ENCODE measurements at places on chromosomes 2 and 18.

- DNase-seq: no peak
Measured at GRCh38 chr2:215728504-215729065, 284.8 kb downstream of the MREG start.

DNA sequence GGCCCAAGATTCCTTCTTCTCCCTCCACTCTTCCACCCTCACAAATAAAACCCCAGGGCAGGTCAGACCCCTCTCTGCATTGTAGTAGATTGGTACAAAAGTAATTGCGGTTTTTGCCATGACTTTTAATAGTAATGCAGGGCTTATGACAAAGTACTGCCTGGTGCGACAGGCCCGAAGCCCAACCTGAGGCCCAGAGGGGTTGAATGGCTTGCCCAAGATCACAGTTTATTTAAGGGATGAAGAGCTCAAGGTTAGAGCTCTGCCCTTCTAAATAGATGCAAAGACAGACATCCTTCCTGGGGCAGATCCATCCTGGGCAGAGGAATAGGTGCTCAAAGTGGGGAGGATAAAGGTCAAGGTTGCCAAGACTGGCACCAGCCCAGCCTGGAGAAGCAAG, 899 bp upstream of the PSTPIP2 start:
- no peak for DNase-seq

DNA sequence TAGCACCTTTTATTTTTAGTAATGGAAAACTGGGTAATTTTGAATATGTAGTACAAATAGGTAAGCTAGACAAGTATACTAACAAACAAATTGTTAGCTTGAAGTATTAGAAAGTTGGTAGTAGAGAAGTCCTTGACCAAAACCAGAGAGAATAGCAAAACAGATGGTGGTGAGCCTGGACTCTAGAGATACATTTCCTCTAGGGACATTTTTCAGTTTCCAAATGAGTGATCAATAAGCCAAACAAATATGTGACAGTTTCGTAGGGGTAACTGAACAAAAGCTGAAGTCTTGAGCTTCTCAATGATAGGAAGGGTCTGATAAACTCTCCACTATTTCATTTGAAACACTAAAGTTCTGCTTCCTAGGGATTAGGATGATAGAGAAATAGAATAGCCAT, 692.0 kb upstream of the FAM98A start:
- no peak for DNase-seq

DNA sequence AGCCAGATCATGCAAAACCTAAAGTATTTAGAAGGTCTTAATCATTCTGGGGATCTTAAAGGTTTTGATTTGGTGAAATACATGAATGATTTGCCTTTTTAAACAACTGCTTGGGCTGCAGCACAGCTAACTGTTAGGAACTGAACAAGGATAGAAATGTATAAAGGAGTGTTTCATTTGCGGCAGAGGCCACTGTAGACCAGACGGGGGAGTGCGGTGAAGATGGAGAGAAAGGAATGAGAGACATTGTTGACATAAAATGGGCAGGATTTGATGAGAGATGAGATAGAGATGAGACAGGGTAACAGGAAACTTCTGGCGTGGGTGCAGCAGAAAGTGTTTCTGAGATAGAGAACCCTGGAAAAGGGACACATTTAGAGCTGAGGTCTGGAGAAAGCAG, 308.1 kb downstream of the TMX3 start:
- DNase-seq: no peak

GRCh38 chr2:179646862-179647587, 214.4 kb downstream of the ZNF385B start:
- DNase-seq: no peak

GRCh38 chr18:74518456-74519295, 15.6 kb upstream of the CNDP1 start:
- no peak for DNase-seq

DNA sequence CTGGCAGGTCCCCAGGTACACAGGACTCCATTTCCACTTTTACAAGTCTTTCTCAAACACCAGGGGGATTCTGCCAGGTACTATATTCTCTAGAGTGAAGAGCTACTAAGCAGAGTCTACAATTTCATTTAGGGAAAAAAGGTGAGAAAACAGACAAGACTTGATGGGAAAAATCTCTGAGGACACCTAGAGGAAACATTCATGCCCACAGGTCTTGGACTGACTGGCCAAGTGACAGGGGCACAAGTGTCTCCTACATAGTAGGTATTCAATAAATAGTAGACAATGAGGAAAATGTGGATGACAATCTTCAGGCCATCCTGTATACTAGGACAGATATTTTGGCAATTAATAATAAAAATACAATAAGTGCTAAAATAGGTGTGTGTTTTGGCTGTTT, 228.6 kb downstream of the CLIP4 start:
- DNase-seq: no peak

GRCh38 chr2:49369101-49369500, 214.8 kb upstream of the FSHR start:
- no peak for DNase-seq

- DNase-seq: no peak
Measured at GRCh38 chr2:238254095-238254723, 14.4 kb upstream of the HES6 start.

DNA sequence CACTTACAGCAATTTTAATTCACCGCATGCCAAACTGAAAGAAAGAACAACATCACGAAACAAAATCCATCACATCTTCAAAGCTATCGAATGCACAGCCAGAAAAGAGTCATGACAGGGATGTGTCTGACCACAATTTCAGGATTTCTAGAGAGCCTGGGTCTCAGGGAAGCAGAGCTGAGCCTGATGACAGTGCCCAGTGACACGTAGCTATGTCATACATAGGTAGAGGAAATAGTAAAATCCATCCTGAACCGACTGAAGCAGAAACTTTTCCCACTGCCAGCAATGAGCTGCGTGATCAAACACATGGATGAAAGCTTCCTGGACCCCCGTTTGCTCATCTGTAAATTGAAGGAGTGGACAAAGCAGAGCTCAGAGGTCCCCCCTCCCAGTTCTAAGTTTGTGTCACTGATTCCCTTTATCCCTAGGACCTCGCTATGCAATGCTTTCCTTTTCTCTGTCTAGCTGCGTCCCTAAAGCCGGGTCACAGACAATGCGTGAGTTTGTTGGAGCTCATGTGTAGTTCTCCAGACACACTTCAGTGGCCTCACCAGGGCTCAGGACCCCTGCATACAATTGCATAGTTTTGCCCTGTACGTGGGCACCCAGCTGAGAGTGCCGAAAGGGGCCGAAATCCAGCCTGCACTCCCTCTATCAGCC, 37.6 kb downstream of the CCBE1 start:
- DNase-seq: no peak
